ENCODE measurements at places on chromosomes 2 and 18. TPM values are rescaled to one million over a fixed set of nuclear protein-coding genes. Genes with fewer than 3 reads are reported as not detected.

DNA sequence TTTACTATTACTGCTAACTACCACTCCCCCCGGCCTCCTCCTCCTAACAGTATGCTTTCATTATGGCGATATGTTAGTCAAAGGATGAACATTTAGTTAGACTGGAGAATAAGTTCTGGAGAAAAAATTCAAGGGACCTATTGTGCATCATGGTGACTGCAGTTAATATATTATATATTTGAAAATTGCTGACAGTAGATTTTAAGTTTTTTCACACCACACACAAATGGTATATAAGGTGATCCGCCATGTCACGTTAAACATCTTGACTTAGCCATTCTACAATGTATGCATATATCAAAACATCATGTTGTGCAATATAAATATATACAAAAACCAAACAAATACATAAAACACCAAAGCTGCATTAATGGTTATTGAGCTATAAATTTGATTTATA lies 873.7 kb downstream of the CNTNAP5 start:
- H3K27ac ChIP-seq = no peak overlapping the region
- H3K36me3 ChIP-seq = no peaks in the 10 kb centered on the region
- H3K4me1 ChIP-seq = no peaks in the 10 kb centered on the region
- H3K27me3 ChIP-seq = no peaks in the 10 kb centered on the region

DNA sequence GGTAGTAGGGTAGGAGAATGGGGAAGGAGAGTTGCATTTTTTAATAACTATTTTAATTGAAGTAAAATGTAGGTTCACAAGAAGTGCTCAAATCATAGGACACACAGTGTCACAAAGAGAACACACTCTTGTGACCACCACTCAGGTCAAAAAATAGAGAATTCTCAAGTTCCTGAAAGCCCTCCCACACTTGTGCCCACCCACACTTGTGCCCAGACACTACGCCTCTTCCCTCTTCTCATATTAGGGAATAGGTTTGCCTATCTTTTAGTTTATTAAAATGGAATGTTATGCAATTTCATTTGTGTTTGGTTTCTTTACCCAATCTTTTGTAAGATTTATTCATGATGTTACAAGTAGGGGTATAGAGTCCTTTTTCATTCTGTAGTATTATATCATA lies 67.2 kb downstream of the UGGT1 start:
- no peak overlapping the region for H3K4me3 ChIP-seq
- H3K27me3 ChIP-seq = no peaks in the 10 kb centered on the region
- H3K36me3 ChIP-seq = no peaks in the 10 kb centered on the region
- no peaks in the 10 kb centered on the region for H3K4me1 ChIP-seq
- no peak overlapping the region for H3K27ac ChIP-seq

GRCh38 chr2:171008550-171009205 lies 79.6 kb downstream of the GORASP2 start:
- H3K4me3 ChIP-seq = no peak overlapping the region
- no peaks in the 10 kb centered on the region for H3K36me3 ChIP-seq
- no peak for DNase-seq
- no peak overlapping the region for H3K27ac ChIP-seq
- no peaks in the 10 kb centered on the region for H3K27me3 ChIP-seq

GRCh38 chr2:10253596-10254372 lies 48.9 kb upstream of the HPCAL1 start:
- no peak overlapping the region for H3K27ac ChIP-seq
- H3K36me3 ChIP-seq = no peaks in the 10 kb centered on the region
- no peak overlapping the region for H3K4me3 ChIP-seq
- DNase-seq = no peak
- H3K27me3 ChIP-seq = no peaks in the 10 kb centered on the region

GRCh38 chr18:7037470-7037869 lies 80.1 kb downstream of the LAMA1 start:
- DNase-seq = peak; percentile 27
- H3K36me3 ChIP-seq = no peaks in the 10 kb centered on the region
- peak overlapping the region; percentile 89 for H3K27ac ChIP-seq

The PLEK gene
- 1.8 TPM for total RNA-seq

The SETBP1 gene
- 74.0 TPM for total RNA-seq

The ZSWIM2 gene
- not detected for total RNA-seq

The SP100 gene
- 135 TPM for total RNA-seq

The DSG2 gene
- 8.2 TPM for total RNA-seq

The DNAJC10 gene
- total RNA-seq = 23.1 TPM

The ELOA2 gene
- total RNA-seq = not detected

The FAM228B gene
- total RNA-seq = 47.6 TPM

Data from uterus (tissue), 4 donors.